ENCODE measurements at places on chromosomes 6 and 20.

DNA sequence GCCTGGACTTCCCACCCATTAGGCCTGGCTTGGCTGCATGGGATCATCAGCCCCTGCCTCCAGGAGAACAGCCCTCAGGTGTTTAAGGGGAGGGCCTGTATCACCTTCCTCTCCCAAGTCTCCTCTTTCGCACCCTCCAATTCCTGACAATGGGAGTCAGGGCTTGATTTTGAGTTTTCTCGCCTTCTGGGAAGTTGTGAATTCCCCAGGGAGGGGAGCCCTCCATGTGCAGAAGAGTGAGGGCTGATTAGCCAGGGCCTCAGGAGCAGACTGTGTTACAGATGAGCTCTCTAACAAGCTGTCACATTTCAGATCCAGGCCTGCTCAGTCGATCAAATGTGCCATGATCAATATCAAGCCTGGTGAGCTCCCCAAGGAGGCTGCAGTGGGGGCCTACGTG lies 42.4 kb downstream of the CNBD2 start:
- DNase-seq = no peak

DNA sequence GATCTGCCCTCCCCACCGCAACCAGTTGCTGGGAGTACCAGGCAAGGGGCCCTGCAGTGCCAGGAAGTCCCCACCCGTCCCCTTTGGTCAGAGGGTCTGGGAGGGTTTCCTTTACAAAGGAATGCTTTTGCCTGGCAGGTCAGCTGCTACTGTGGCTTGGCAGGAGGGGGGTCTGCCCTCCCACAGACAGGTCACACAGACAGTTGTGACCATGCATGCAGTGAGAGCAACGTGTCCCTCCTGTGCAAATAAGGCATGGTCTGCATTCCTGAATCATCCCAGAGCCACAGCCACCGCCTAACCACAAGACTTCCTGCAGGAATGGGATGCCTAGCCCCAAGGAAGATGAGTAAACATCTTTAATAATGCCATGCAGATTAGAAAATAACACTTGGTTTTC lies 439 bp upstream of the F13A1 start:
- no peak for DNase-seq

- DNase-seq = no peak
Observed at GRCh38 chr6:47162793-47163192, 120.7 kb upstream of the ADGRF1 start.

DNA sequence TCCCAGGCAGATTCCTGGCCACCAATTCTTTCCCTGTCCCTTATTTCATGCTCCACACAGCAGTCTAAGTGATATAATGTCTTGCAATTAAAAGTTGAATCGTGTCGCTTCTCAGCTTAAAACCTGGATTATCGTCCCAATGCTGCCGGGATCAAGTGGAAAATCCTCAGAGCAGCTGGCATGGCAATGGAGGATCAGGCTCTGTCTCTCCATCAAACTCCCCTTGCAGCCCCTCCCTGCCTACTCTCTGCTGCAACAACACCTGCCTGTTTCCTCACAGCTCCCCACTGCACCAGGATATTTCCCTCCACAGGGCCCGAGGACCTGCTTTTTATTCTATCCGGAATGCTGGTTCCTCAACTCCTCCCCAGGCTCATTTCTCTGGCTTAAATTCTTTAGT lies 277.1 kb downstream of the SYNE1 start:
- DNase-seq = no peak

DNA sequence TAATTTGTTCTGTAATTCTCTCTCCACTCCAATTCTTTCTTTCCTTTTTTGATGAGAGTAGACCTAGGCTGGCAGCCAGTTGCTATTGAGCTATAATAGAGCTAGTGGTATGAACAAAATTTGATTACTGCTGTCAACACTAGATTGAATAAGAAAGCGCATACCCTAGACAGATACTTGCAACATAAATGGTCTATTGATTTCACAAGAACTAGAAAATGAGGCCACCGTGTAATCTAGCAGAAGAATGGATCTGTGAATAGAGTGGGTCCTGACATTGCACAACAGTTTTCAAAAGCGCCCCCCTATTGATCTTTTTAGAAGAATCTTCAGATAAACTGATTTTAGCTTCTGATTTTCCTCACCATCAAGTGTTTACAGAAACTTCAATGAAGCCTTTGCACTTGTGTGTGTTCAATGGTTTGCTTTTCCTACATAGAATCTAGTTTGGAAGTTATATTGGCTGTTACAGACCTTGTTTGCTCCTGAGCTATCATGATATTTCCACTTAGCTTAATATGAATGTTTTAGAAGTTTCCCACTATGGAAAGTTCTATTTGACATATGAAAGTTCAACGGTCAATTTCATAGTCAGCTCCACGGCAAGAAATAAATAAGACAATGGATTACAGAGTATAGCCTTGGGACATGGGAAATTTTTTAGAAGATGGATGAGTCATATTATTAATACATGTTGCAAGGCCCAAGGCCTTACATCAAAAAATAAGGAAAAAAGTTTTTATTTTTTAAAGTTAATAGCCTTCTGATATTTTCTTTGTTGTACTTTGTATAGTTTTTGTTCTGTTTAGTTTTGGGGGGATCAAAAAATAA lies 55.6 kb downstream of the UTRN start:
- no peak for DNase-seq

DNA sequence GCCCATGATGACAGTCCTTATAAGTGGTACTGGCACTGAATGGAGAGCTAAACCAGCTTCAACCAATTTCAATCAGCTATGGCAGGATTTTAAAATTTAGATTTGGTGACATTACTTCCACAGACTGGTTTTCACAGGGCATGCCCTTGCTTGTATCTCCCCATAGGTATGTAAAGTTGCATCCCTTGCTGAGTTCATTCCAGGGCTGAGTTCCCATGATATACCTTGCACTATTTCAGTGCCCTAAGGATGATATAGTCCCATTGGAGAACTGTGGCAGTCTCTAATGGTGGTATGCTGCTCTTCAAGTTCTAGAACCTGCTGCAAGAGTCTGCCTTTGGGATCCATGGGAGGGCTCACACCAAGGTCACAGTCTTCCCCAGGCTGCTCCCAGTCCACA lies 232.7 kb upstream of the MOCS1 start:
- DNase-seq = no peak

DNA sequence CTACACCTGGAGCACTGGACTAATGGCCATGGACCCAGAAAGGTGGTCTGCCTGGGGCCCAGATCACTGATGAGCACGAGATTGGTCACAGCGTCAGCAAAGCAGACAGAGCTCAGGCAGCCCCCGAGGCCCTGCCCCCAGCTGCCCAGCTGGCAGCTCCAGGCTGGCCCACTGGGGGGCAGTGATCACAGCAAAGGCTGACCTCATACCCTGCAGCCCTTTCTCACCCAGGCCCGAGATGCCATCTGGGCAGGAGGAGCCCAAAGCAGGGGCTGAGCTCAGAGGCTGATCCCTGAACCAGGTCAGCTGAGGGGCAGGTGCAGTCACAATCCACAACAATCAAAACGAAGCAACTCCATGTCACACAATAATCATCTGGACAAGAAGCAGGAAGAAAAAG lies 4.1 kb downstream of the MAP1LC3A start:
- DNase-seq = no peak

DNA sequence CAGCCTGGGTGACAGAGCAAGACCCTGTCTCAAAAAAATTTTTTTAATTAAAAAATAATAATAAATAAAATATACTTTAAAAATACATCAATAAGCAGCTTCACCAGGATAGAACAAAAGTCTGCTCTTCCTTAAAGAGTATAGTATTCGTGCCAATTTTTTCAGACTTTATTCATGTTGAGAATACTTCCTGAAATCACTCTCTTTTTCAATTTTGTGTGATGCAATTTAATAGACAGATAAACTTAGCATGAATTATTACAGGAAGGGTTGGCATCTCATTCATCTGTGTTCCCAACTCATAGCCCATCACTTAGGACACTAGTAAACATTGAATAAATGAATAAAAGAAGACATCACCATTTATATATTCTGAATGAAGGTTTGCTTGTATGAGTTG lies 52.4 kb downstream of the IPCEF1 start:
- no peak for DNase-seq

DNA sequence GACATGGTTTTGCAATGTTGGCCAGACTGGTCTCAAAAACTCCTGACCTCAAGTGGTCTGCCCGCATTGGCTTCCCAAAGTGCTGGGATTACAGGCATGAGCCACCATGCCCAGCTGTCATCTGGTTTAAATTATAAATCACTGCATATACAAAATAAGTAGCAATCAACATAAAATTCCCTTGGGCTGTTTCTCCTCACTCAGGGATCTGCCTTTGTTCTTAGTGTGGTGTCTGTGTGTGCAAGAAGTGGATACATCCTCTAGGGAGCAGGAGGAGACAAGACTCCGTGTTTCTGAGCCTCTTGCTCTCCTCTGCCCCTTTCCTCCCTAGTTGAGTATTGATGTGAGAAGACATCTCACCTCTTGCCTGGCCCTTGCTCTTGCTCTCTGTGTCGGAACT lies 65.2 kb upstream of the ADGRF4 start:
- no peak for DNase-seq

DNA sequence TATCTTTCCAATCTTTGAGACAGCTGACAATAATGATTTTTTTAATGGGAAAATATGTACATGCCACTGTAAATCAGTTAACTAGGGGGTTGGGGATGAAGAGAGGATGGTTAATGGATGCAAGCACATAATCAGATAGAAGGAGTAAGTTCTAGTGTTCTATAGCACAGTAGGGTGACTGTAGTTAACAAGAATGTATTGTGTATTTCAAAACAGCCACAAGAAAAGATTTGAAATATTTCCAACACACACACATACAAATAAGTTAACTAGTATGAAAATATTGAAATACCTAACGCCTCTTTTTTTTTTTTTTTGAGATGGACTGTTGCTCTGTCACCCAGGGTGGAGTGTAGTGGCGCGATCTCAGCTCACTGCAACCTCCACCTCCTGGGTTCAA lies 153.4 kb upstream of the SALL4 start:
- no peak for DNase-seq

DNA sequence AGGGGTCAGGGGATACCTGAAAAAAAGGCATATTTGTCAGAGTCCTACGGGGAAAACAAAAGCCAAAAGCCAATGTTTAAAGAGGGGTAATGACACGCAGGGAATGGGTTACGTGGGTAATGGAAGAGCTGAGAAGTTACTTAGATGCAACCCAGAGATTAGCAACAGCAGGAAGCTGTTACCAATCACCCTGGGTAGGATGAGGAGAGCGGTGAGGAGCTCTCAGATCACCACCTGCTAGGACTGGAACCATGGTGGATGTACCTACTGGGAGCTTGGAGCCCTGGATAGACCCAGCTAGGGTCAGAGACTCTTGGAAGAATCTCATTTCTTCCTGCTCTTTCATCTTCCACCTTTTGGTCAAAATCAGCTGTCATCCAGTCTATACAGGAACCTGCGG lies 51.2 kb upstream of the RNF24 start:
- no peak for DNase-seq

- DNase-seq = no peak
Observed at GRCh38 chr6:145865595-145865994, 51.0 kb upstream of the FBXO30 start.

- no peak for DNase-seq
Observed at GRCh38 chr6:26175033-26175427, 87.8 kb downstream of the HFE start.

GRCh38 chr6:34236443-34237315 lies at the start of gene HMGA1:
TSS of gene HMGA1 (plus strand) at chr6:34236873. CDS start at chr6:34240781, 3,908 bp downstream.
- DNase-seq = peak; percentile 94

GRCh38 chr20:32796981-32797451 lies 22.7 kb upstream of the MAPRE1 start:
- DNase-seq = no peak

DNA sequence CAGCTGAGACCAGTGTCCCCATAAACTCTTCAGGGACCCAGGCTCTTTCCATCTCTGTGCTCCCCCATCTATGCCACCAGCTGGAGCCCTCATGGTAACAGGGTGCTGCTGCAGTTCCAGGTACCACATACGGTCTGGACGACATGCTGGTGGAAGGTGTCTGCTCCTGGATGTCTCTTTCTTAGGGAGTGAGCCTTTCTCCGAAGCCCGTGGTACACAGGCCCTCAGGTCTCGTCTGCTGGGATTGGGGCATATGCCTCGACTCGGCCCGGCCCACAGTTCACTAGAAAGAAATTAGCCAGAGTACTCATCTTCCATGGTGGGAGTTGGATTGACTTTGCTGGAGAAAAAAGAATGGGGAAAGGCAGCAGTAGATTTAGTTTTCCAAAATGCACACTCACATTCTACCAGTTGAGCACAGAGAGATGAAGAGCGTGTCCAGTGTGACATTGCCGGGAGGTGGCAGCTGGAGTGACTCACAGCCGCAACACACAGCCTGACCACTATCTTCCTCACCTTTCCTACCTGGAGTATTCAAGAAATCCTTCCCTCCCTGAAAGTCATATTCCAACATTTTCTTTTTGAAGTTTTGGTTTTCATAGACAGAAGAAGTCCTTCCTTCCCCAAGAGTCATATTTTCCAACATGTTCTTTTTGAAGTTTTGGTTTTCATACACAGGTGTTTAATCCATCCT lies 18.6 kb upstream of the SPO11 start:
- no peak for DNase-seq

- no peak for DNase-seq
Observed at GRCh38 chr6:161561908-161562307, 288.0 kb upstream of the AGPAT4 start.

DNA sequence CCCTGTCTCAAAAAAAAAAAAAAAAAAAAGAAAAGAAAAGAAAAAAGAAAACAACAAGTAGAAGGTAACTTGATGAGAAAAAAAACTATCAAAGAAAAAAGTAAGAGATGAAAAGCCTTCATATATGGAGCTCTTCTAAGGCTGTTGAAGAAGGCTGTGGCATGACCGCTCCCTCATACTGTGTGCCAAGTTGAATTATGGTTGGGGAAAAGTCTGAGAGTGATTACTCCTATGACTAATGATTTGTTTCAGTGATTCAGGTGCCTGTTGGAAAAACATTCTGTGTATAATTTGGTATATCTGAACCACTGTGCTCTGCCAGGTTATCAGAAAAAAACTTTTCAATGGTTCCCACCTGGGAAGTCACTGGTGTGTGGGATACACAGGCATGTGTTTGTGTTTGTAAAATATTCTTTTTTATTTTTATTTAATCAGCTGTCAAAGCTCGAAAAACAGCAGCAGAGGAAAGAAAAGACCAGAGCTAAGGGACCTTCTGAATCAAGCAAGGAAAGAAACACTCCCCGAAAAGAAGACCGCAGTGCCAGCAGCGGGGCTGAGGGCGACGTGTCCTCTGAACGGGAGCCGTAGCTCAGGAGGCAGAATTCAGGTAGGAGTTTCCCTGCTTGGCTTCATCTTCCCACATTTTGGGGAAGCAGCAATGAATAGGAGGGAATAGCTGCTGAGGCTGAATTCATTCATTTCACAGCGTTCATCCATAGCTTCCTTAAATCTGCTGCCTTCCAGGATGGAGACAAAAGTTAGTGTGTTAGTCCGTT lies 69.7 kb upstream of the SCP2D1 start:
- no peak for DNase-seq

DNA sequence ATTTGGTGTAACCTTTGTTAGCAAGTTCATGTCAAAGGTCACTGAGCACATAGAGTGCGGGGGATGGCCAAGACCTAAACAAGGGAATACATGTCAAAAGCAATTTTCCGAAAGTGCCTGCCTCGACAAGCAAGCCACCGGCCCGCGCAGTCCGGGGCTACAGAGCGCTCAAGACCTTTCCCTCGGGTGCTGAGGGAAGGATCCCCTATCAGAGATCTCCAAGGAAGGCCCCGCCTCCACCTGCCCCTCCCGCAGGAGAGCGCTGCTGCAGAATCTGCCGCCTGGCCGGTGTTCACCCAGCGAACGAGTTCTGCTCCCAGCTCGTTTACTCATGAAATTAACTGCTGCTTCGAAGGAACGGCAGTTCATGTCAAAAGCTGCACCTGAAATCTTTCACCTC lies 252.7 kb downstream of the BMP7 start:
- DNase-seq = no peak

GRCh38 chr6:166162599-166163342 lies 4.9 kb downstream of the TBXT start:
- no peak for DNase-seq
